ENCODE measurements at places on chromosomes 4 and X.

DNA sequence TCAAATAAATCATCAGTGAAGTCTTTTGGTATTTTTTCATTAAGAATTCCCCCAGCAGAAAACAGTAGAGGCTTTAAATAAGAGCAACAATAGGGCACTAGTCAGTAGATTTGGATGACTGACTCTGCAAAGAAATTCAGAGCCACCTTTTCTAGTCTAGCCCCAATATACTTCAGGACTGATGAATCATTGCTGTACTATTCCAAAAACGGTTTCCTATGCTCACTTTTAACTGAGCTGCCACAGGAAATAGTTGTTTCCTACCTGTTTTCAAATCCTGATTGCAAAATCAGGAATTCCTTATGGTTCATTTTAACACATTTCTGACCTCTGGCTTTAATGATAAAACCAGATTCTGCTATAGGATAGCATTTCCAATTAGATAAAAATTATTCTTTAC lies 171.6 kb downstream of the NR3C2 start:
- DNase-seq: no peak

- no peak for DNase-seq
These were observed 24.5 kb downstream of the DDIT4L start for GRCh38 chr4:100165809-100166208.

- DNase-seq: no peak
These were observed 14.4 kb downstream of the MCUB start for GRCh38 chr4:109574443-109574850.

- no peak for DNase-seq
These were observed 9.0 kb downstream of the GK2 start for GRCh38 chr4:79399076-79399475.

- DNase-seq: no peak
These were observed 748.0 kb downstream of the PCDH18 start for GRCh38 chr4:136784326-136784725.

DNA sequence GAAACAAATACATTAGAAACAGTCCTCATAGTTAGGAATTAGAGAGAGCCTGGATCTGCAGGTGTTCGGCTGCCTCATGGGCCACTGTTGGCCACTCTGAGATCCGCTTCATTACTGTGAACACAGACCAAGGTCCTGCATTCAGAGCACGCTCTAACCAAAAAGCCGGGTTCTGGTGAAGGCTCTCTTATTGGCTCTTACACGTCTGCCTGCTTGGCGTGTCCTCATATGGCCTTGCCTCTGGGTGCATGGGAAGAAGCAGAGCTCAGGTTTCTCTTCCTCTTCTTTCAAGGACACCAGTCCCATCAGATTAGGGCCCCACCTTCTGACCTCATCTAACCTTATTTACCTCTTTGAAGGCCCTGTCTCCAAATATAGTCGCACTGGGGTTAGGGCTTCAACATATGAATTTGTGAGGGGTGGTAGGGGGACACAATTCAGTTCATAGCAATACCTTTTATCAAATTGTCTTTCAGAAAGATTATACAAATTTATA lies 37.1 kb upstream of the ELF2 start:
- no peak for DNase-seq

DNA sequence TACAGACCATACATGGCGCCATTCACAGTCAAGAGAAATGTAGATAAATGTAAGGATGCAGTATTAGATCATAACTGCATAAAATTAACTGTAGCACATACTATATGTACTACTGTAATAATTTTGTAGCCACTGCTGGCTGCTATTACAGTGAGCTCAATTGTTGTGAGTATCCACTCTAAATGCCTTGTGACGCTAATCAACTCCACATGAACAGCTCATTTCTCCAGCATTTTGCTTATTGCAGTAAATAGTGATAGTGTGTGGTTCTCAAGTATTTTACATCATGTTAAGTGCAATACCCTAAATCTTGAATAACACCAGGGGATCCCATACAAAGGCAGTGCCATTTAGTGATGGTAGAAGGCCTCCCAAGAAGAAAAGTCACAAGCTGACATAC lies 21.2 kb downstream of the FGFBP1 start:
- DNase-seq: no peak

- DNase-seq: no peak
These were observed 18.4 kb upstream of the OGT start for GRCh38 chrX:71514367-71515037.

- no peak for DNase-seq
These were observed 10.8 kb downstream of the CTAG1A start for GRCh38 chrX:154595559-154596249.

GRCh38 chr4:71595576-71596108 lies 188.2 kb downstream of the GC start:
- no peak for DNase-seq

- DNase-seq: no peak
These were observed 25.5 kb downstream of the MID2 start for GRCh38 chrX:107851215-107851614.

DNA sequence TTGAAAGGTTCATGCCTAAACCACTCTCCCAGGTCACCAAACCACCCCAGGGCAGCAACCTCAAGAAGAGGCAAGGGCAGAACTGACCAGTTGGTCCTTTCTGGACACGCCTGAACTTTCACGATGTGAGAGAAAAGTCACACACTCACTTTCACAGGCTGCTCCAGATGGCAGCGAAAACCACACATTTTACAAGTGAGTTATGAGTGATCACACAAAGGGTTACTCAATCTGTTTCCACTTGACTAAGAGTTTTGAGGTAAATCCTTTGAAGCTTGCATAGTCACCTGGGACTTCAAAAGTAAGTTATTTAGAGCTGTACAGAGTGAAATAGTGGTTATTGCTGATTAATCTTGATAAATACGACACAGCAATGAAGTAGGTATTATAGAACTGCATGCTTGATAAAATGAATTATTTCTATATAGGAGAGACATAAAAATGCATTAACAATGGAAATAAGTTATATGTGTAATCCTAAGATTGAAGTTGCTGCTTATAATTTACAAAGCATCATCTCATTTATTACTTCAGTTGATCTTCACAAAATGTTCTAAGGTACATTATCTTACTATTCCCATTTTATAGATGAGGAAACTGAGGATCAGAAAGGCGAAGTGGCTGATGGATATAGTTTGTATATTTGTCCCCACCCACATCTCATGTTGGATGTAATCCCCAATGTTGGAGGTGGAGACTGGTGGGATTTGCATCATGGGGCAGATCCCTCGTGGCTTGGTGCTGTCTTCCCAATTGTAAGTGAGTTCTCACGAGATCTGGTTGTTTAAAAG lies 103.0 kb upstream of the KLF3 start:
- no peak for DNase-seq

DNA sequence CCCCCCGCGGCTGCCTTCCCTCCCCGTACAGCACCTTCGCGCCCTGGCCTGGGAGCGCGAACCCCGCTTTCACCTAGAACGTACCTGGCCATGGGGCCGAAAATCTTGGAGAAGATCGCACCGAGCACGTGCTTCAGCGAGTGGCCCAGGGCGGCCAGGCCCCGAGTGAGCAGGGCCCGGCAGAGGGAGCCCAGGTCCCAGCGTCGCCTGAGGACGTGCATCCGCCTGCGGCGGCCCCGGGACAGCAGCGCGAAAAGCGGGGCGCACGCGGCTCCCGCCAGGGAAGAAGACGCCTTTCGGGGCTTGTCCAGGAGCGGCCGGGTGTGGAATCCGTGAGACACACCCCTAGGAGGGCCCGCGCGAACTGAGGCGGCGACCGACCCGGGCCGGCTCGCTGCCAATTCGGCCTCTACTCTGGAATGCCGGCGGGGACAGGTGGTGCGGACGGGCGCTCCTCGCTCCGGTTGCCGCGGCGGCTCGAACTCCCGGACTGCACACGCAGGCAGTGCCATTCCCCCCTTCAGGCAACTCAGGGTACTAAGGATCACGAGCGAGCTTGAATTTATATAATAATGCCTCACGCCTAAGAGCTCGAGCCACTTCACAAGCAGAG lies at the start of gene HS6ST2:
HS6ST2 (minus strand) TSS at position 539 of the 613 bp plus-strand sequence.
- no peak for DNase-seq

DNA sequence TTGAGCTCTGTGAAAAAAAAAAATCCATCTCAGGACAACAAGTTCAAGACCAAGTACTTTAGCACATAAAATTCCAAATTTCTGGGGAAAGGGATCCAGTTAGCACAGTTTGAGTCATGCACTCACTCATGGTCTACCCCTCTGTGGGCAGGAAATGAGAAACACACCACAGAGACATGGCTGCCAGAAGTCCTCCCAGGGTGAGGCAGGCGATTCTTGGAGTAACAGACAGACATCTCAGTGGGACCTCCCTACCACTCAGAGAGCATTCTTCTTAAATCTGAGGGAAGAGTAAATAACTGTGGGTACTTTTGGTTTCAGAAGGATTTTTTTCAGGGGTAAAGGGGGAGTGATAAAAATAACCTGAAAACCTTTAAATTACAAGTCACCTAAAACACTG lies 14.1 kb downstream of the CXCL1 start:
- DNase-seq: no peak

GRCh38 chr4:111883557-111883999 lies 261.7 kb upstream of the FAM241A start:
- no peak for DNase-seq

GRCh38 chr4:89101256-89102161 lies 9.8 kb upstream of the TIGD2 start:
- DNase-seq: no peak

DNA sequence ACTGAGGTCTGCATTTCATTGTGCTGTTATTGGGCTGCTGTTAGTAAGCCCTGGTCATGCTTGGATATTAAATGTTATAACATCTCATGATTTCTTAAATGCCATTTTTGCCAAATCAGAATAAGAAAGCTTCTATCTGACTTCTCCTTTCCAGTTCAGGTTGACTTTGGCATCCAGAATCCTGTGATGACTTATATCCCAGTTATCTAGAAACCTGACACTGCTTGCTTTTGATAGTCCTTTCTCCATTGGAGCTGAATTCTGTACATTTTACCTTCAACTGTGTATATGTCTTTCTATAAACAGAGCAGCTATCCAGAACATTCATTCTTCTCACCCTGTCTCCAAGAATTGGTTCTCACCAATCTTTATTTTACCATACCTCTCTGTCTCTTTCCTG lies 257.7 kb upstream of the GNPDA2 start:
- DNase-seq: no peak

- no peak for DNase-seq
These were observed 16.1 kb downstream of the NIPAL1 start for GRCh38 chr4:48032721-48033120.

DNA sequence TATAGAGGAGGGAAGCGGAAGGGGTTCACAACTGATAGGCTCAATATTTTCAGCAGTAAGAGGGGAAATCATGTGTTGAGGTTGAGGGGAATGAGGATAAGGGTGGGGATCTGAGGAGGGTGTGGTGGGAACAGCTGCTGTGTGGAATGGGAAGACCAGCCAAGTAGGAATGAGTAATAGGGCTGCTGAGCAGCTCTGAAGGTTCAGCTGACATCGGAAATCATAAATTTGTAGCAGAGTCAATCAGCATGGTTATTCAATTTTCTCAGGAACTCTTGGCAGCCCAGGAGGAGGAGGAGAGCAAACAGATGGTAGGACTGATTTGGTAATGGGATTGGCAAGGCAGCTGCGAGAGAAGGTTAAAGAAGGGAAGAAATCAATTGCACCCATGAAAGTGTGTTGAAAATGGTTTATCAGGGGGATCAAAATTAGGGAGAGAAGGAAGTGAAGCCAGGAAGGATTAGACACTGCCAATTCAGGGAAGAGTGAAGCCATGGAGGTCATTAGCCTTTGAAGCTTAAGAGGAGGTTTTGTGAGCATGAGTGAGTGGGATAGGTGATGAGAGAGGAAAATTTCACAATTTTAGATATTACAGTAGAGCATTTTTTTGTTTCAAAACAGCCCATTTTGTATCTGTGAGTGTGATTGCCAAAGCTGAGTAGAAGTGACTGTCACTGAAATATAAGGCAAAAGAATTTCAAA lies 82.6 kb downstream of the PCDH7 start:
- DNase-seq: no peak

- DNase-seq: no peak
These were observed 177.8 kb downstream of the RASL11B start for GRCh38 chr4:53039741-53040458.

DNA sequence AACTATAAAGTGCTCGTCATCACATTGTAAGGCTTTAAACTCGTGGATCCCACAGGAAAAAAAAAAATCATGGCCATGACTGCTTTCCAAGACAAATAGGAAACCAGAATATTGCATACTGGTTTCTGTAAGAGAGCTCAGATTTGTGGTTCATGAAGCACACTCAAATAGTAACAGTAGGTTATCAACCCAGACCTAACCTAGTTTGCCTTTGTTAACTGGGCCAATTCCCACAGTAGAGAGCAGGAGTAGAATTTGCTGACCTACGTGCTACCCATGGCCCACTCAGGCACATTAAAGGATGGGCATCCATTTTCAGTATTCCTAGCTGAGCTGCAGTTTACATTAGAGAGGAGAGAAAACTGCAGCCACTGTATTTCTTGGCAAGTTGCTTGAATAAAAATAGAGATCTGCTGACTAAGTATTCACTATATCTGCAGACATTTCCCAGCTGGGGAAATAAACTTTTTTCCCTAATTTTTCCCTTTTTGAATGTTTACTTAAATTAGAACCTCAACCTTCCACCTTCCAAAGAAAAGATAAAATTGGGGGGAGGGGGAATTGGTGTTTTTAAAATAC lies 218.5 kb downstream of the SPANXN3 start:
- DNase-seq: no peak

- no peak for DNase-seq
These were observed 591.5 kb upstream of the PITX2 start for GRCh38 chr4:111214371-111214770.

GRCh38 chr4:7798178-7798995 lies 141.3 kb downstream of the AFAP1 start:
- DNase-seq: no peak

GRCh38 chr4:176479767-176480166 lies 160.0 kb downstream of the SPCS3 start:
- DNase-seq: no peak

GRCh38 chr4:46980851-46981250 lies 12.5 kb downstream of the GABRA4 start:
- no peak for DNase-seq

DNA sequence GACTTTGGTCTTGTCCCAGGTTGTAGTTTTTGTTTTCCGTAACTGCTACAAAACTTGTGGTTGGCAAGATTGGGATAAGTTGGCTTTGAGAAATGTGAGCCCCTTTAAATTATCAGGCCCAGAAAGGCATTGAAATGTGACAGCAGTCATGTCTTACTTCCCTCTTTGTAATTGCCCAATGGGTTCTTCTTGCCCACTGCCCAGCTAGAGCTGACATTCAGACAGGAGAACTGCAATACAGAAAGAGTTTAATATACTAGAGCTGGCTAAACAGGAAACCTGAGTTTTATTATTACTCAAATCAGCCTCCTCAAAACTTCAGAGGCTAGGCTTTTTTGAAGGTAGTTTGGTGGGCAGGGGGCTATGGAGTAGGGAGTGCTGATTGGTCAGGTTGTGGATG lies 288.3 kb downstream of the ZNF674 start:
- DNase-seq: no peak
